Mesenchymal stem cell (in vitro differentiated cells and primary cell): ENCODE measurements at places on chromosomes 16 and 17.

- peaks cover 58% of the 10 kb centered on the region for H3K36me3 ChIP-seq
- no peak for DNase-seq
- H3K4me1 ChIP-seq = no peaks in the 10 kb centered on the region
- no peaks in the 10 kb centered on the region for H3K27me3 ChIP-seq
These were observed 4.8 kb upstream of the ADAT1 start for GRCh38 chr16:75627851-75628250.

DNA sequence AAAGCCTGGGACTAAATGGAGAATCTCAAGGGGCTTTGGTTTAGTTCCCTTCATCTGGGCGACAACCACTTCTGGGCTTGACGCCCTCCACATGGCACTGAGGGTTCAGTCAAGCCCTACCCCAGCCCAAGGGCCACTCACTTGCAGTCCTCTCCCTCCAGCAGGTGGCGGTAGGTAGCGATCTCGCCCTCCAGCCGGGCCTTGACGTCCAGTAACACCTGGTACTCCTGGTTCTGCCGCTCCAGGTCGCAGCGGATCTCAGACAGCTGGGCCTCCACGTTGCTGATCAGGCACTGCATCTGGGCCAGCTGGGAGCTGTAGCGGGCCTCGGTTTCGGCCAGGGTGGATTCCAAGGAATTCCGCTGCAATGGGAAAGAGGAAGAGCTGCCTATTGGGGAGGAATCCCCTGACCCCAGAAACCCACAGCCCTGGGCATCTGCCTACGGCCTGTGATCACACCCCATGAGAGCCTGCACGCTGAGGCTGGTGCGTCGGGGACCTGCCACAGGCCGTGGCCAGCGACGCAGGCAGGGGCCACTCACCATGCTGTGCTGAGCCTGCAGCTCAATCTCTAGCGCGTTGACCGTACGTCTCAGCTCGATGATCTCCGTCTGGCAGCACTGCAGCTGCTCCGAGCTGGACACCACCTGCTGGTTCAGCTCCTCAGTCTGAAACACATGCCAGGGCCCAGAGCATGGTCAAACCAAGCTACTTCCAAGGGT, 2.7 kb downstream of the KRT36 start:
- H3K4me1 ChIP-seq = peaks cover 2% of the 10 kb centered on the region
- H3K27ac ChIP-seq = no peak overlapping the region
- no peak overlapping the region for H3K4me3 ChIP-seq
- no peaks in the 10 kb centered on the region for H3K36me3 ChIP-seq
- H3K27me3 ChIP-seq = peaks cover 34% of the 10 kb centered on the region
- no peak for DNase-seq

GRCh38 chr17:74512036-74512435, 19.2 kb downstream of the CD300LB start:
- peaks cover 4% of the 10 kb centered on the region for H3K27me3 ChIP-seq
- DNase-seq = no peak
- no peak overlapping the region for H3K4me3 ChIP-seq

DNA sequence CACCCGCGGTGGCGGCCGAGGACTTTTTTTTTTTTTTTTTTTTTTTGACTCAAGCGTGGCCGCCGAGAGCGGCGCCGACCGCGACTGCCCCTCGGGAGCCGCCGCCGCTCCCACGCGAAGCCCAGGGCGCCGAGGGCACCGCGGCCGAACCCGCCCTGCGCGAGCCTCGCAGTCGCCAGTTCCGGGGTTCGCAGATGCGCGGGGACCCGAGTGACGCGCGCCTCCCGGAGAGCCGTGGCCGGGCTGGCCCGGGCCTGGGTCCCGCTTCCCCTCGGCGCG, 1.1 kb downstream of the METRNL start:
- H3K4me1 ChIP-seq = peaks cover 48% of the 10 kb centered on the region
- H3K36me3 ChIP-seq = peaks cover 29% of the 10 kb centered on the region
- H3K27me3 ChIP-seq = no peaks in the 10 kb centered on the region

DNA sequence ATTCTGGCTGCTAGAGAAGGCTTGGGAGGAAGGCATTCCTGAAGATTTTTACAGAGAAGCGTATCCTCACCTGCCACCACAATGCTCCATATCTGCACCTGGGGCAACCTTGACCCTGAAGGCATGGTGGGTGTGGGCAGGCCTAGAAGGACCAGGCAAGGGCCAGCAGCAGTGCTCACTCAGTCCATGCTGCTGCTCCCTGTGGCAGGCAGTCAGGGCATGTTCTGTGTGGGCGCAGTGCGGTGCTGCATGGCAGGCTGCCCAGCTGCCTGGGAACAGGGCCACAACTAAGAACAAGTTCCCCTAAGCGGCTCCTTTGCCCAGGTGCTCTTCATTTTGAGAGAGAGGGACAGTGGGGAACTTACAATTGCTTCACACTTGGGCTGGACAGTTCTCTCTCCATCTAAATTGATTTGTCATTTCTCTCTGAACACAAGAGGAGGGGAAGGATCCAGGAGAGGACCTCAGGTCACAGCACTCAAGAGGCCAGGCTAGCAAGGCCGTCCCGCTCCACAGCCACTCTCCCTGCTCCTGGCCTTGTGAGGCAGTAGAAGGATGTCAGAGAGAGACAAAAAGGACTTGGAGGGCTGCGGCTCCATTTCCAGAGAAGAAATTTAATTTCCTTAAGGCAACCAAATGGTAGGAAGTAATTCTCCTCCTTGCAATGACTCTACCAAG, 158.8 kb downstream of the AATF start:
- no peak overlapping the region for H3K27ac ChIP-seq
- no peak overlapping the region for H3K4me3 ChIP-seq
- H3K4me1 ChIP-seq = no peaks in the 10 kb centered on the region
- H3K27me3 ChIP-seq = no peaks in the 10 kb centered on the region
- DNase-seq = no peak

- no peaks in the 10 kb centered on the region for H3K36me3 ChIP-seq
- H3K4me1 ChIP-seq = no peaks in the 10 kb centered on the region
- H3K4me3 ChIP-seq = no peak overlapping the region
- no peaks in the 10 kb centered on the region for H3K27me3 ChIP-seq
- DNase-seq = no peak
These were observed 146.5 kb upstream of the CDH11 start for GRCh38 chr16:65268331-65268730.

- no peak overlapping the region for H3K27ac ChIP-seq
- H3K4me3 ChIP-seq = no peak overlapping the region
- H3K36me3 ChIP-seq = peaks cover 58% of the 10 kb centered on the region
- H3K4me1 ChIP-seq = peaks cover 18% of the 10 kb centered on the region
- no peaks in the 10 kb centered on the region for H3K27me3 ChIP-seq
- no peak for DNase-seq
These were observed 9.3 kb downstream of the CEP295NL start for GRCh38 chr17:78893684-78894083.

GRCh38 chr17:1147664-1148063, 32.1 kb downstream of the ABR start:
- H3K36me3 ChIP-seq = peaks cover 19% of the 10 kb centered on the region
- DNase-seq = peak; percentile 56
- H3K4me3 ChIP-seq = no peak overlapping the region
- H3K4me1 ChIP-seq = peaks cover 12% of the 10 kb centered on the region

DNA sequence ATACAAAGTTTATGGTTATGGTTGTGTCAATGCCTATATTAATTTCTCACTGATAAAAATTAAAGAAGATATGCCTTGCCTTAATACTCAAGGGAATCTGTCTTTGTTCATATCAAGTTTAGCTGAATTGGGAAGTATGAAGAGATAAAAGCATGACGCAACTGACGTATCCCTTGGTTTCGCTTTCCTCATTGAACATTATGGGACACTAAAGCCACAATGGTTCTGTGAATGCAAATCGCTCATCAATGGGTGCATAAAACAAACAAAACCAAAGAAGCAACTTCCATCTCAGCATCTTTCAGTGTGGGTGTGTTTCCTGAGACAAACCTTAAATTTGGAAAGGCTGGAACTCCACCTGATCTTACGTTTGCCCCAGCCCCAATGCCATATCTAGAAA, 108.2 kb downstream of the NPIPB5 start:
- no peak overlapping the region for H3K27ac ChIP-seq
- H3K27me3 ChIP-seq = no peaks in the 10 kb centered on the region
- H3K4me1 ChIP-seq = no peaks in the 10 kb centered on the region
- H3K36me3 ChIP-seq = no peaks in the 10 kb centered on the region

DNA sequence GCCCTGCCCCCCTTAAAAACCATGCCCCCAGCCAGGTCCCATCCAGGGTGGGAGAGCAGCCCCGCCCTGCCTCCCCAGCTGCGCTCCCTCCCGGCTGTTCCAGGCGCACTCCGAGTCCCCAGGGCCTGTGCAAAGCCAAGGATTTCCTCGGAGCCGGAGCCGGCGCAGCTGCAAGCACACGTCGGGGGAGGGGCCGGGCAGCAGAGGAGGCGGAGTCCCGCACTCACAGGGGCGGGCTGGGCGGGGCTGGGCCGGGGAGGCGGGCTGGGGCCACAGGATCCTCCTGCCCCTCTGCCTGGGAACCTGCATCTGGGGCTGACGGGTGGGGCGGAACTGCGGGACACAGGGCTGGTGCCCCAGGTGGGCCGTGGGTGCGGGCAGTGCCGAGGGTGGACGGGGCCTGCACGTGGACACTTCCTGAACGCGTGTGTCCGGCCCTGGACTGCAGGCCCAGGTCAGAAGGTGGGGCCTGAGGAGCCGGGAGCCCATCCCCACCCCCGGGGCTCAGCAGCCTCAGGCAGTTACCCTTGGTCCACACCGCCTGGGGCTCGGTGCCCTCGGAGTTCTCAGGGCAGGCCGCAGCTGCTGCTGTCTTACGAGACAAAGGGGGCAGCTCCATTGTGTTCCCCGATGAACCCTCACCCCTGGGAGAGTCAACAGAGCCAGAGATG, 24.0 kb upstream of the SSTR5 start:
- H3K4me3 ChIP-seq = no peak overlapping the region
- H3K27ac ChIP-seq = no peak overlapping the region
- peaks cover 3% of the 10 kb centered on the region for H3K27me3 ChIP-seq
- H3K4me1 ChIP-seq = peaks cover 2% of the 10 kb centered on the region
- peak; percentile 9 for DNase-seq
- no peaks in the 10 kb centered on the region for H3K36me3 ChIP-seq

GRCh38 chr17:79730769-79731483, at the start of gene ENPP7:
TSS of gene ENPP7 (plus strand) at chr17:79730943. CDS start at chr17:79731140, 197 bp downstream.
- no peaks in the 10 kb centered on the region for H3K27me3 ChIP-seq
- no peak within 1 kb of the TSS for H3K4me3 ChIP-seq
- no peaks in the 10 kb centered on the region for H3K36me3 ChIP-seq
- no peak for DNase-seq

DNA sequence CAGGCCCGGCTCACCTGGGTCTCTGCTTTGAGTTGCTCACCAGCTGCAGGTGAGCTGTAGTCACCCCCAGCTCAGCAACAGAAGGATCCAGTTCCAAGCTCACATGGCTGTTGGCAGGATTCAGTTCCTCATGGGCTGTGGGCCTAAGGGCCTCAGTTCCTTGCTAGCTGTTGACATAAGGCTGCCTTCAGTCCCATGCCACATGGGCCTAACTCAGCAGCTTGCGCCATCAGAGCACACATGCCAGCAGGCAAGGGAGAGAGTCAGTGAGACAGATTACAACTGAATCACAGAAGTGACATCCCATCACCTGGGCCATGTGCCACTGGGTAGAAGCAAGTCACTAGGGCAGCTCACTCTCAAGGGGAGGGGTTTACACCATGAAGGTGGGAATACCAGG, 24.7 kb downstream of the PSMD7 start:
- H3K4me3 ChIP-seq = no peak overlapping the region
- no peaks in the 10 kb centered on the region for H3K27me3 ChIP-seq
- H3K4me1 ChIP-seq = no peaks in the 10 kb centered on the region
- H3K36me3 ChIP-seq = peaks cover 23% of the 10 kb centered on the region
- no peak overlapping the region for H3K27ac ChIP-seq
- no peak for DNase-seq

DNA sequence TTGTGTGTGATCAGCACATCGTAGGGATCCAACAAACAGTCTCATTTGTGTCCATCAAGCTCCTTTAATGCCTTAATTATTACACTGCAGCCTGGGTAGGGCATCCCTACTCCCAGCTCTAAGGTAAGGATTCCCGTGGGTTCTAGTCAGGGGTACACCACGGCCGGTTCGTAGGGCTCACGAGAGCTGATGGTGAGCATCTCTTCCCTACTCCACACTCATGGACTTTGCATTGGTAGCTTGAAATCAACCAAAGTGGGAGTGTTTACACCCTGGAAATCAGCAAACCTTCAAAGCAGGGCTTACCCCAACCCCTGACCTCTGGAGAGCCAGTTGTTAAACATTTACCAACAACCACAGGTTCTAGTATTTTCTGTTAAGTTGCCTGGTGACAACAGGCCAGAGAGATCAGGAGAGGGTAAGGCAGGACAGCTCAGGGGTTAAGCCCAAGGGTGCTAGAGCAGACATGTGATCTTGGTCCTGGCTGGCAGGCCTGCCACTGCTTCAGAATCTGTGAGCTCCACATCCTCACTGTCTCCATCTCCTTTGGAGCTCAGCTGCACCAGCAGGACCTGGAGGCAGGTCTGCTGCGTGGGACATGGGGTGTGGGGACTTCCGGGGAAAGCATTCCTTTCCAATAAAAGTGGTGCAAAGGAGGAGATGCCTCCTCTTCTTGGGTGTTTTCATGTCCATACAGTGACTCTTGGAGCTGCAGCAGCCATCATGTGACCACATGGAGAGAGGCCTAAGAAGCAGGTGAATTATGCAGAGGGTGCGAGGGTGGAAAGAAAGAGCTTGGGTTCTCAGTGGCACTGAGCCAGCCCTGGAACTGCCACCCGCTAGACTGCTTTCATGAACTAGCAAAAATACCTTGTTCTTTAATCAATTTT, 36.1 kb upstream of the ZCCHC14 start:
- H3K4me3 ChIP-seq = no peak overlapping the region
- no peaks in the 10 kb centered on the region for H3K36me3 ChIP-seq
- no peak for DNase-seq
- H3K4me1 ChIP-seq = no peaks in the 10 kb centered on the region

- H3K36me3 ChIP-seq = no peaks in the 10 kb centered on the region
- no peak overlapping the region for H3K4me3 ChIP-seq
- H3K27me3 ChIP-seq = no peaks in the 10 kb centered on the region
- H3K27ac ChIP-seq = no peak overlapping the region
- DNase-seq = no peak
These were observed 147.7 kb downstream of the ABCC12 start for GRCh38 chr16:48008011-48008525.

GRCh38 chr17:61307905-61308886, 91.4 kb upstream of the TBX2 start:
- no peak overlapping the region for H3K27ac ChIP-seq
- no peaks in the 10 kb centered on the region for H3K36me3 ChIP-seq
- H3K4me3 ChIP-seq = no peak overlapping the region
- DNase-seq = peak; percentile 98
- peaks cover 4% of the 10 kb centered on the region for H3K4me1 ChIP-seq

GRCh38 chr16:90070440-90070839, 6.7 kb downstream of the PRDM7 start:
- H3K4me1 ChIP-seq = no peaks in the 10 kb centered on the region
- no peak for DNase-seq
- no peak overlapping the region for H3K4me3 ChIP-seq
- no peaks in the 10 kb centered on the region for H3K36me3 ChIP-seq
- no peak overlapping the region for H3K27ac ChIP-seq

- H3K36me3 ChIP-seq = no peaks in the 10 kb centered on the region
- no peak overlapping the region for H3K4me3 ChIP-seq
- DNase-seq = no peak
- H3K4me1 ChIP-seq = no peaks in the 10 kb centered on the region
- H3K27me3 ChIP-seq = no peaks in the 10 kb centered on the region
These were observed 96.3 kb upstream of the CES5A start for GRCh38 chr16:55971447-55971846.
